NCI-H510A treated with DMSO at 0.1 percent for 48 hours (cell line): ENCODE measurements at places on chromosomes 5 and 9.

DNA sequence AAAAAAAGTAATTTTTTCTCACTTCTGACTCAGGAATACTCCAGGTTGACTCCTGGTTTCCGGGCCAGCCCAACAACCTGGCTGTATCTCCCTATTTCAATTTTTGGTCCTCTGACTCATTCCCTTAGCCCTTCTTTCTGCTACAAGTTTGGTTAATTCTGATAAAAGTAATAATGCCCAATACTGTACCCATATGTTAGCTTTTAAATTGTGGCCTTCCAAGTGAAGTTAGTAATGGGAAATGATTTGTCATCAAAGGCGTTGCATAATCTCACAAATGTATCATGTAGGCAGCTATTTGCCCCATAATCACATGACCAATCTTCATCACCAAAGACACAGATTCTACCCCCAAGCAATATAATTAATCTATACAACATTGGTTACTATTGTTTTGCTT lies 31.1 kb upstream of the BNC2 start:
- DNase-seq: no peak

- DNase-seq: no peak
These were observed 61.6 kb upstream of the RPL26L1 start for GRCh38 chr5:172897481-172898217.

- DNase-seq: no peak
These were observed 33.4 kb downstream of the SYK start for GRCh38 chr9:90834828-90835595.

- DNase-seq: no peak
These were observed 105.9 kb downstream of the HOMER1 start for GRCh38 chr5:79408028-79408427.

DNA sequence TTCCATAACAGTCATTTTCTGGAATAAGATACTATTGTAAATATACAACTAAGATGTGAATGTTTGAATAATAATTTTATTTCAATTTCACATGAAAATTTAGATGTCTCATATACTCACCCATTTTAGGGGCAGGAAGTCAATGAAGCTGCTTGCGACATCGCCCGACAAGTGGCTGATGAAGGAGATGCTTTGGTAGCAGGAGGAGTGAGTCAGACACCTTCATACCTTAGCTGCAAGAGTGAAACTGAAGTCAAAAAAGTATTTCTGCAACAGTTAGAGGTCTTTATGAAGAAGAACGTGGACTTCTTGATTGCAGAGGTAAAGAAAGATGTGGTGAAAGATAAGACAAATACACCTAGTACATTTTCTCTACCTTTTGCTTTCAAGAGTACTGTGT lies 8.6 kb downstream of the BHMT start:
- no peak for DNase-seq

DNA sequence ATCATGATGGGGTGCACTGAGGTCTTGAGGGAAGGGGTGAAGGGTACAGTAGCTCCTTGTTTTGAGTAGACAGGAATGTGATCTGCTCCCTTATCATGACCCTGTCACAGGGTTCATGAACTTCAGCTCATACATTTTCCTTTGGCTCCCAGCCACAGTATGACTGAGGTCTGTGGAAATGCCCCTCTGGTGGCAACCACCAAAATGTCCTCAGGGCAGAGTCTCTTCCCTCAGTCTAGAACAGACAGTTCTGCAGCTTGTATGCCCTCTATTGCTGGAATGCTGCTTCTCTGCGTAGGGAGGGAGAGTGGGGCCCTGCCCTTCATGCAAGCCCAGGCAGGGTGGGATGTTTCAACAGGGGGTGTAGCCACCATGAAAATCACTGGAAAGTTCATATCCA lies 53.8 kb upstream of the SNCAIP start:
- no peak for DNase-seq

- DNase-seq: no peak
These were observed 20.5 kb upstream of the MRNIP start for GRCh38 chr5:179879003-179879689.

- DNase-seq: no peak
These were observed 1609.7 kb upstream of the CDH9 start for GRCh38 chr5:28648108-28648507.

DNA sequence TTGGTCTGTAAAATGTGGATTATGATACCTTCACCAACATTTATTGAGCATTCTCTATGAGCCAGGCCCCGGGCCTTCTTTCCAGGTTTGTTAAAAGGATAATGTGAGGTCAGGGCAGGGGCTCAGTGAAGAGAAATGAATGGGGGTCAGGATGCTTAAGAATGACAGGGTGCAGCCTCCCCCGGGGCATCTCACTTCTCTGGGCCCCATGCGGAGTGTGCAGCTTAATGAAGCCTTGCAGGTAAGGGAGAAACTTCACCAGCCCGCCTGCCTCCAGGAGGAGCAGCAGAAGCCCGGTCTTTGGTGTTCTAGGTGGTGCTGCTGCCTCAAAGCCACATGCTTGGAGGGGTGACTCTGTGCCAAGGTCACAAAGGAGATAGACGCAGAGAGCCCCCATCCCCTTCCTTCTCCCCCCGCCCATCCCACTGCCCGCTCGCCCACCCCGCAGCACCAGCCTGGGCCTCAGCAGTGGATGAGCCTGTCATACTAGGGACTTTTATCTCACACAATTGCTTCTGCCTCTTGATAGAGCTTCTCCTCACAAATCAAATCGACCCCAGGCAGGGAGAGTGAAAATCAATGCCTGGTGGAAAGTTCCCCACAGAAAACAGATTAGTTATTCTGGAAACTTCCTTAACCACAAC lies 244.8 kb downstream of the PBX3 start:
- DNase-seq: no peak

- no peak for DNase-seq
These were observed 545.4 kb downstream of the CDH9 start for GRCh38 chr5:26492906-26493459.

GRCh38 chr5:59525957-59526356 lies 367.6 kb downstream of the PDE4D start:
- no peak for DNase-seq

DNA sequence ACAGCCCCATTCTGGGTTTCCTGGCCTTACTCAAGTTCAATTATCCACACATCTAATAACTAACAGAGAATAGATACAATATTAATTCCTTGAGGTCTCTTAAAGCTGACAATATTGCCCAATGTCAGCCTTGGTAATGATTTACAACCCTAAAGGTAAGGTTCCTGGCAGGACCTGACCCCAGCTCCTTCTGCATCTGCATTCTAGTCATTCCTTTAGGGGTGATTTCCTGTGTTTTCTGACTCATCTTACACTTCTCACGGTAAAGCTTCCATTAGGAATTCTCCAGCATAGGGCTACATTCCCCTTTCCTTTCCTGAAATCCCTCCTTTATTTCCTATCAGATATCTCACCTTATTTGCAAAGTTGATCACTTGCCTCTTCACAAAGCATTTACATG lies 9.3 kb downstream of the HAVCR1 start:
- DNase-seq: no peak

DNA sequence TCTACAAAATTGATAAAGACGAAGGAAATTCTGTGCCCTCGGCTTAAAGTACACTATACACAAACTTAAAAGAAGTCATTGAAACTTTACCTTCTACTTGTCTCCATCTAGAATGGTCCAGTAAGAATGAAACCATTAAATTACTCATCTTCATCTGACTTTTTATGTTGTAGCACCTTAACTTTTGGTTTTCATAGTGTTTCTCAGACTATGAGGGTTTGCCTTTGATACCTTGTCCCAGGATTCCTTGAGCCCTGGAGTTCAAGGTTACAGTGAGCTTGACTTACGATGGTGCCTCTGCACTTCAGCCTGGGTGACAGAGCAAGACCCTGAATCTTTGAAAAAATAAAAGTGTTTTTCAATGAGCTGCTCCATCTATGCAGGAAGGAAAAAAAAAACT lies 132.2 kb downstream of the CDC42SE2 start:
- DNase-seq: no peak

- DNase-seq: no peak
These were observed 18.6 kb upstream of the ALDH1A1 start for GRCh38 chr9:72971411-72971810.
